MV-4-11 (cell line): ENCODE measurements at places on chromosomes 7 and 10.

DNA sequence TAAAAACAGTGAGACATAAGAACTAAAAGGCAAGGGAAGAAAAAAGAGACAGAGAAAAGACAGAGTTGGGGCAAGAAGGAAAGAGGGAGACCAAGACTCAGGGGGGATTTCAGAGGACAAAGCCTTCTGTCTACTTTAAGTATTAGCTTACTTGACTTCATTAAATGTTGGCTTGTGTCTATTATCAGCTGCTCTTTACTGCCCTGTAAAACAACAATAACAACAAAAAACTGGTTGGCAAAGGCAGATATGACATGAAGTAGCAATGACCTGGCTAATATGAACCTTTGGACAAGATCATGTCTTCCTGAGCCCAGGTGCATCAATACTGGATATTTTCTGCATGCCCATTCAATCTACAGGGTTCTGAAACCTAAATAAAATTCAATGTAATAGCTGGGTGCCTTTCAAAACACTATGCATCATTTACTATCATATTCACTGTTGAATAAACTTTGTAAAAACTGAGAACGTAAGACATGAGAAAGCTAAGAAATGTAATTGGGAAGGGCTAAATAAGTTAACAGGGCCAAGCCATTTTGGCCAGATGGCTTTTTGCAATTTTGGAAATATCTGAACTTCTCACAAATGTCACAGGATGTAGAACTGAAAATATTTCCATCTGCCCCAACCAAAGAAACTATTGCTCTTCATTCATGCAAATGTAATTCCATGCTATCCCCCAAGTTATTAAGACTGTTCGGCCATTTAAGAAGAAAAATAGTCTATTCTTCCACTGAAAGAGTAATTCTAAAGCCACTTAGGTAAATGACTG lies 49.4 kb downstream of the LRRN3 start:
- no peak for DNase-seq

- no peak for DNase-seq
These were observed 219.1 kb downstream of the EMX2 start for GRCh38 chr10:117761695-117762094.

GRCh38 chr7:135769005-135769802 lies 20.6 kb upstream of the FAM180A start:
- no peak for DNase-seq

- DNase-seq, result no peak
These were observed 508.7 kb upstream of the SEMA3D start for GRCh38 chr7:85695533-85695932.

GRCh38 chr7:1964913-1965578 lies 267.7 kb downstream of the MAD1L1 start:
- DNase-seq, result no peak

- no peak for DNase-seq
These were observed 147.6 kb upstream of the SHH start for GRCh38 chr7:155959894-155960293.

DNA sequence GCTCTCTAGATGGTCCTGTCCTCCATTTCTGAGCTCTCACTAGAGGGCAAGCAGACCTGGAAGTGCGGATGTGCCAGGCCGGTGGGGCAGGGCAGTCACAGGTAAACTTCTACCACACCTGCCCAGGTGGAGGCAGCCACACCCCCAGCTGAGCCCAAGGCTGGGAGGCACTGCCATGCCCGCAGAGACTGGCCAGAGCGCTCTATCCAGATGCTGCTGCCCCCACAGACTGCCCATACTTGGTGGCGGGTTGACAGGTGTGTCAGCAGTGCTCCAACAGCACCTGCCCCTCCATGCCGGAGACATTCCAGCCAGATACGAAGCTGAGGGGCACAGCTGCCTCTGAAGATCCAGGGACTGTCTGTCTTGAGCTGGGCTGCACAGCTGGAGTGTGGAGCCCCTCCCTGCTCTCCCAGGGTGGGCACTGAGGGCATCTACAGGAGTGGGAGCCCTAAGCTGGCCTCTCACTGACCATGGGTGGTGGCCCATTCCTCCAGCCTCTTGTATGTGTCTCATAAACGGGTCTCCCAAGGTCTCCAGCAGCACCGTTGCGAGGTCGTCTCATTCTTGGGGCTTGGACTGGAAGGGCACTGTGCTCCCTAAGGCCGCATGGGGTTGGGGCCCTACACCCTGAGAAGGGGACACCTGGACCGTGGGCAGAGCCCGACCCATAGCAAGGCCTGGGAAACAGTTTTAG lies 38.2 kb upstream of the PPIF start:
- no peak for DNase-seq

- DNase-seq, result no peak
These were observed 3.3 kb downstream of the SEMA3A start for GRCh38 chr7:84191261-84191660.

- DNase-seq, result no peak
These were observed 60.7 kb upstream of the DNAJB6 start for GRCh38 chr7:157276091-157276561.

DNA sequence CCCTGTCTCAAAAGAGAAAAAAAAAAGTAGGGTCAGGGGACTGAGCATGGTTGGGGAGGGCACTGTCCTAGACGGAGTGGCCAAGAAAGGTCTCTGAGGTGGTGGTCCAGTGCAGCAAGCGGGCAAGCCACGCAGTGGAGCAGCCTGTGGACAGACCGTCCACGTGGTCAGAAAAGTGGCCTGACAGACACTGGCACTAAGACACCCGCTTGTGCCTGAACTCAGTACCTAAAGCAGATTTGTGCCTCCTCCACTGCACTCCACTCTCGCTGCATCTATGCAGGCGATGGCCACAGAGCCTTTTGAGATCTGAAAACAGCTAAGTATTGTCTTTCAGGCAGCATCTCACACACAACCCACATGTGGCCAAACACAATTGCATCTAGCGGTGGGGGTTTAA lies 8.8 kb downstream of the ASB10 start:
- DNase-seq, result no peak

GRCh38 chr7:75038508-75038907 lies 35.1 kb downstream of the RCC1L start:
- DNase-seq, result no peak

DNA sequence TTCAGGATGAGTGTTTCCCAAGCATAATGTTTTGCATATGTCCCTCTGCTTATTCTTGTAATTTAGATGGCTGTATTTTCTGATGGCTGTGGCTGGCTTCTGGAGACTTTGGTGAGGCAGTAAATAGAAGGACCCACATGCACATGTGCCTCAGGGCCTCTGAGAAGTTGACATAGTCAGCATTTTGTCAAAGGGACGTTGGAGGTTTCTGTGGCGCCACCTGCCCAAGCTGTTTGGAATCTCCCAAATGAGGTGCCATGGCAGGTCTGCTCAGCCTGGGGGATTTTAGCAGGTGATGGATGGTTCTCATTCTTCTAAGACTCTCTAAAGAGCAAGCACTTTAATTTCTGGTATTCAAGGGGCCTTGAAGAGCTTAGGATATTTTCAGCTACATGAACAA lies 29.8 kb downstream of the C10orf120 start:
- DNase-seq, result no peak

- peak; percentile 80 for DNase-seq
These were observed 19.8 kb upstream of the KDM7A start for GRCh38 chr7:140196361-140197217.

DNA sequence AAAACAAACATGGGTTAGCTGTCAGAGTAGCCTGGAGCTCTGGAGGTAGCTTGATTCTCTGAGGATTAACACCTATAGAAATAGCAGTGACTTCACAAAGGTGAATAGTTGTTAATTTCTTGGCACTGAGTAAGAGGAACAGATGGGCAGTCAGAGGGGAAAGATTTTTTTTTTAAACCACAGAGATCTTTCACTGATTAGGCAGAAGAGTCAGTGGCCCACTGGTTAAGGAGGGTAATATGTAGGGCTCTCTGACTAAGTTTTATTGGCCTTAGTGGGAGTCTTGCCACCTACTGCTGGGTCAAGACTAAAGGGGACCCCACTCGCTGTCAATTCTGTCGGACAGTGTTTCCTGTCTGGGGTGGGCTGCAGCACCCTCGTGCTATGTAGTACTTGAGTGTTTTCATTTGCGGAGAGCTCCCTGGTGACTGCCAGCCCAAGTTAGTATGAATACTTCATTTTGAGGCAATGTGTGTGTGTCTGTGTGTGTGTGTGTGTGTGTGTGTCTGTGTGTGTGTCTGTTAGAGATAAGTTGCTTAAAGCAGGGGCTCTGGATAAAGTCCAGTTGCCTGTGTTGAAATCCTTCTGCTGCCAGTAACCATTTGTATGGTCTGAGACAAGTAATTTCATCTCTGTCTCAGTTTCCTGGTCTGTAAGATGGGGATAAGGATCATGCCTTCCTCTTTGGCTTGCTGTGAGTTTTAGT lies 145.2 kb downstream of the ARID5B start:
- DNase-seq, result peak; percentile 62

- no peak for DNase-seq
These were observed 54.3 kb upstream of the ITGB1 start for GRCh38 chr10:33012306-33012705.

DNA sequence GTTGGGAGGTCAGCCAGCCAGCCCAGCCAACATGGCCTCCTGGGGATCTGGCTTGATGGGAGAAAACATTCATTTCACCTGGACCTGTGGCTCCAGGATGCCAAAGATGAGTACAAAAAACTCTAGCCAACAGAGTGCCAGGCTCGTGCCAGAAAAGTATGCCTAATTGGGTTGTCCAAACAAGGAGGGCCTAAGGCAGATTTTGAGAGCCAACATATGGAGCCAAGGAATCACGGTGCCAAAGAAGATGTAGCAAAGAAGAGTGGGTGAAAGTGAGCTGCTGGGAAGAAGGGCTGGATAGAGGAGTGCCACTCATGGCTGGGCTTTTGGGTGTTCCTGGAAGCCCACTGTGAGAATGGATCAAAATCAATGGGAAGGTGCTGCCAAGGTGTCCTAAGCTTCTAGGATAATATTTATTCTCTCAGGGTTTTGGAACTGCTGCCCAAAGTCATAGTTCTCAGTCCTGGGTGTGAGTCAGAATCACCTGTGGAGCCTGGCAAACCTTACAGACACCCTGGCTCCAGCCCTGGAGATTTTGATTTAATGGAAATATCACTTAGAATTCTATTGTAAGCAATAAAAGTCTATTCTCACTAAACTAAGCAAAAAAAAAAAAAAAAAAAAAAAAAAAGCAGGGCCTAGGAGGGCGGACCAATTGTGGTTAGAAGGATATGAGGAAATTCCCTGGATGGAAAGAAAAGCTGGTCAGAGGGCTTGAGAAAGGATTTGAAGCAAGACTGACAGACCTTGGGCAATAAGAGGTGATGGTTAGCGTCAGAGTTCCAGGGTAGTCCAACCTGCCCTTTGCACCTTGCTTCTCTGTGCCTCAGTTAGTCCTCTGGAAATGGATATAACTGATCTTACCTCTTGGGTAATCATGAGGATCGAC lies 182.2 kb upstream of the PRR15 start:
- DNase-seq, result no peak

GRCh38 chr10:94008526-94008925 lies 14.8 kb downstream of the PLCE1 start:
- no peak for DNase-seq

DNA sequence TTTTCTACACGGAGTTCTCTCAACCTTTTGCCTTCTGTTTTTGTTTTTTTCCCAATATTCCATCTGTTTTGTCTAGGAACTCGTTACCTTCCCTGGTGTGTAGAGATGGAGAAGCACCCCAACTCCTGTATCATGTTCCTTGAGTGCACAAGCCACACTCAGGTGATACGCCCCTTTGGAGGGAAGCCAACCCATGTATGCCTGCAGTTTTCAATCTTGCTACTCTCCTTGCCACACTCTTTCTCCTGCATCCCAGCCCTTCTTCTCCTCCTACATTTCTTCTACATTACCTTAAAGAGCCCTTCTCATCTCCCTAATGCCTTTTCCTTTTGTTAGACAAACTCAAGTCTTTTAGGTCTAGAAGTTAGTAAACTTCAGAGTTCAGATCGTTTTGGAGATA lies 10.2 kb upstream of the SP4 start:
- no peak for DNase-seq

DNA sequence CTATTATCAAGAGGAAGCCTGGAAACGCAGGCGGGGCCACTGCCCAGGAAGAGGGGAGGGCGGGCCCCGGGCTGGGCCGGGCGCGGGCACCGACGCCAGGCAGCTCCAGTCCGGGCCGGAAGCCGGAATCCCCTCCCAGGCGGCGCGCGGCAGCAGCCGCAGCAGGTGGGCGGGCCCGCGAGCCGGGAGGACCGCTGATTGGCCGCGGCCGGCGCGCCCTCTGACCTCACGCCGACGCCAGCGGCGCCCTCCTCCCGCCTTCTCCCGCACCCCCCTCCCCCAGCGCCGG lies 438 bp downstream of the BCL7B start:
- peak; percentile 91 for DNase-seq

- peak; percentile 52 for DNase-seq
These were observed at the start of gene GPR37 for GRCh38 chr7:124765401-124766352. GPR37 (minus strand) TSS chr7:124765792; CDS start chr7:124764976, 816 bp downstream.

DNA sequence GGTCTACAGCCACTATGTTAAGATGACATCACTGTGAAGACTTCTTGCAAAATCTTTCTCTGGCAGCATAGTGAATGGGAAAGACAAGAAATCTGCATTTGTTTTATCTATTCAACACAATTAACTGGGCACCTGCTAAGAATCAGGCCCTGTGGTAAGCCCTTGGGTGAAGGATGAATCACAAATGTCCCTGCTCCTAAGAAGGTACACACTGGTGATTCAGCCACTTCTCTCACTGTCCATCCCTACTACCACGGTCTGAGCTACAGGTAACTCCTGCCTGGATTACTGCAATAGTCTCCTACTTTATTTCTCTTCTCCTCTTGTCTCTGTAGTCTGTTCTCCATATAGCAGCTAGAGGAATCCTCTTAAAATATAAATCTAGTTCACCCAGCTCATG lies 116.1 kb downstream of the HIBADH start:
- no peak for DNase-seq

DNA sequence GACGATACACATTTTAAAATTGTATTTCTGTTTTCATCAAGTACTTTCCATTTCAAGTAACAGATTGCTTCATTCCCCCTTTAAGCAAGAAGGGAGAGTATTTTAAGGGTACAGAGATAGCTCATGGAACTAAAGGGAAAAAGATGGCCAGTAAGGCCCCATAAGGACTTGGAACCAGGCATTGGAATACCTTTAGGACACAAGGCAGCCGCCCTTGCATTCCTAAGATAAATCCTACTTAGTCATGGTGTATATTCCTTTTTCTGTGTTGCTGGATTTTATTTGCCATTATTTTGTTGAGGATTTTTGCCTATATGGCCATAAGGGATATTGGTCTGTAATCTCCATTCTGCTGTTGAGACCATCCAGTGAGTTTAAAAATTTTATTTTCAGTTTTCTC lies 49.2 kb downstream of the BTRC start:
- no peak for DNase-seq

DNA sequence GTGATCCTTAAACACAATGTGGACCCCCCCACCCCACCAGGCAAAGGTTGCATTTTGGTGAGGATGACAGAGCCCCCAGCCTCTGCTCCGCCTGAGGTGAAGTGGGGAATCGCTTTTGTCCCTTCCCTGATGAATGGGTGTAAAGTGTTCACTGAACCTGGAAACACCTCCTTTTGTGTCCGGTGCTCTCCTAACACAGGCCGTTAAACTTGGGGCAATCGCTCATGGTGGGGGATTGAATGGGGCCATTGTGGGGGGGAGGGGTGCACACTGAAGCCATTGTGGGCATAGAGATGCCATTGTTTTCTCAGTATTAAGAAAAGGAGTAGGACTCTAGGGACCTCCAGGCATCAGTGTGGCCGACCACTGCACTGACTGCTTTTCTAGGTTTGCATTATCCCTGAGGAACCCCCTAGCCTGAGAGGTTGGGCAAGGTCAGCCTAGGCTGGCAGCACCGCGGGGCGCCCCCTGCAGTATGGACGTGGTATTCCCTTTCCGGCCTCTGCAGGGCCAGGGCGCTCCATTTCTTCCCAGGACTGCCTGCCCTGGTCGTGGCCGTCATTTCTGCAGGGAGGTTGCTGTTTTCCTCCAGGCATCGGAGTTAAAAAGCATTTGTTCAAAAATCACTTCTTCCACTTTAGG lies 158.3 kb downstream of the TCF7L2 start:
- DNase-seq, result no peak

GRCh38 chr10:132506711-132507408 lies 30.7 kb upstream of the INPP5A start:
- DNase-seq, result no peak
